Ascending aorta (tissue), 2 donors: ENCODE measurements at places on chromosomes 3 and 15. TPM values are rescaled to one million over a fixed set of nuclear protein-coding genes. Genes with fewer than 3 reads are reported as not detected.

Gene MUSTN1
- total RNA-seq, result 132 TPM

Gene CDHR4
- not detected for total RNA-seq

Gene CLCN2
- 31.2 TPM for total RNA-seq

Gene FBXL2
- total RNA-seq, result 33.4 TPM

Gene GP9
- not detected for total RNA-seq

Gene FSTL1
- 790 TPM for total RNA-seq

DNA sequence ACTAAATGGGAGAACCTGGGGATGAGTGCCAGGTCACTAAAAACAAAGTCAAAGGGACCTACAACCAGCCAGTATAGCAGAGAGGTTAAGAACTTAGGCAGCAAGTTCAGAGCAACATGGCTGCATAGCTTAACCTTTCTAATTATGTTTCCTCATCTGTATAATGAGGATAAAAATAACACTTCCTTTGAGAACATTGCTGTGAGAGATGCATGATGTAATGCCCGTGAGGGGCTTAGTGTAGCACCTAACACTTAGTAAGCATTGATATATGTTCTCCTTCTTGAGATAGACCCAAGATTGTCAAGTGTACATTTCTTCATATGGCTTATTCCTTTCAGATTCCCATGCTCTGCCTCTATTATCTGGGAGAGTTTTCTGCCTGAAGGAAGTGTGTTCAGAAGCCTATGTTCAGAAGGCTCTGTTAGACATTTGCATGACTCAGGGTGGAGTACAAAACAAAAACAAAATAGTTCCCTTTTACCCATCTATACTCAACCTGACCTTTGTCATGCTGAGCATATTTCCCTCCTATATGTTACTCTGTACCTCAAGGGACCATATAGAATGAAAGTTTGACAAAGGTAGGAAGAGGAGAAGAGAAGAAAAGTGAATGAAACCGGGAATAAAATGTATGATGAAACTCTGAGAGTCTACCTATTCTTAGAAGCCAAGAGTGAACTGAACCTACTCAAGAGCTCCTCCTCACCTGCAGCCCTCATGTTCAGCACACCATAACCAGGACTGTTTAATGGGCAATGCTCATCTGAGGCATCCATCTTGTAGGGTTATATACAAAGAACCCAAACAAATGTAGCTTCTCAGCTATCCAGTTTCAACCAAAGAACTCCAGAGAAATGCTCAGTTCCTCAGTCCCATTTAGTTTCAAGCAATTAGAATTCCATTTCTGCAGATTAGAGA, 70.7 kb upstream of the KCNMB2 start:
- H3K27me3 ChIP-seq, result no peaks in the 10 kb centered on the region
- H3K27ac ChIP-seq, result no peak overlapping the region
- no peak for DNase-seq

DNA sequence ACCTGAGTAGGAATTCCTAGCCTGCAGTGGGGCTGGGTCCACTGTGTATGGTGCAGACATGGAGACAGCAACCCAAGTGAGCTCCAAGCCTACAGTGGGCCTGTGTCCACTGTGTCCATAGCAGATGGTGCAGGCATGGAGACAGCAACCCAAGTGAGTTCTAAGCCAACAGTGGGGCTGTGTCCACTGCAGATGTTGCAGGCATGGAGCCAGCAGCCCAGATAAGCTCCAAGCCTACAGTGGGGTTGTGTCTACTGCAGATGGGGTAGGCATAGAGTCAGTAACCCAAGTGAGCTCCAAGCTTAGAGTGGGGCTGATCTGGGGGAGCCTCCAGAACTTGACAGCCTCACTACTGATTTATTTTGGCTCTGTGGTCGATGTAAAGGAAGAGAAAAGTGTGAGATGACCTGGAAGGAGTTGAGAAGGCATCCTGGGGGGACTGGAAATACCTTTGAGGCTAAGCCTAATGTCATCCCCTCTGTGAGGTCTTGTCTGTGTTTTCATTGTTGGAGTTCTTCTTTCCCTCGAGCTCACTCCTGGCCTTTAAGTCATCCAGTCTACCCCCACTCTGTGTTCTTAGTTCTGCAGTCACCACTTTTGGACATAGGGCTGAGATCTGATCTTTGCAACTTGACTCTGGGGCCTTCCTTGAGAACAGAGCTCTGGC, 22.4 kb upstream of the IL16 start:
- no peaks in the 10 kb centered on the region for H3K27me3 ChIP-seq
- H3K4me3 ChIP-seq, result no peak overlapping the region
- H3K4me1 ChIP-seq, result no peaks in the 10 kb centered on the region

DNA sequence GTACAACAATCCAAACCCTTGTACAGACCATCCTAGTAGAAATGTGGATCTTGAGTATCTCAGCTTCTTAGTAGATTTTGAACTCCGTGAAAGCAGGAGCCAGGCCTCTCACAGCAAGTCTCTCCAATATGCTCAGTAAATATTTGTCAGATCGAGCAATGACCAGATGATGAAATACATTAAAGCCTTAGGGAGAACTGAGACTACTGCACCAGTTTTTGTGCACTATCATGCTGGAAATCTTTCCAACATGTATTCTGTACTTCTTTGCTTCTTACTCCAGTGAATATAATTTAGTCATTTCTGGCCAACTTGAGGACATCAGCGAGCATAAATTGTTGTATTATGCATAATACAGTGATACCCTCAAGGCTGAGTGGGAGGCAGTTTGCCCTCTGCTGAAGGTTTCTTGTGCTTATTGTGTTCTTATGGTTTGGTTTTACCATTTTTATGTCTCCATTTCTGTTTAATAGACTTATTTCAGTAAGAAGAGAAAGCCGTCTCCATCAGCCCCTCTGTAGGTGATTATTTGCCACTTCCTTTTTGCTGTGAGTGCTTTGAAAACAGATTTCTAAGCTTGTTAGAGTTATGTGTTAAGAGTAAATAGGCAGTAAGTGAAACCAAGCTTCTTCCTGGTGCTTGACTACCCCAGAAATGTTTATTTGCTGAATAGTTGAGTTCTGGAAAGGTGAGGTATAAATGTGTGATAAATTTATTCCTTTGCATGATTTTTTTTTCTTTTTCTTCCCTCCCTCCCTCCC, 147.1 kb downstream of the PGPEP1L start:
- H3K27me3 ChIP-seq, result no peaks in the 10 kb centered on the region
- peaks cover 25% of the 10 kb centered on the region for H3K4me1 ChIP-seq
- H3K4me3 ChIP-seq, result no peak overlapping the region
- H3K36me3 ChIP-seq, result no peaks in the 10 kb centered on the region

DNA sequence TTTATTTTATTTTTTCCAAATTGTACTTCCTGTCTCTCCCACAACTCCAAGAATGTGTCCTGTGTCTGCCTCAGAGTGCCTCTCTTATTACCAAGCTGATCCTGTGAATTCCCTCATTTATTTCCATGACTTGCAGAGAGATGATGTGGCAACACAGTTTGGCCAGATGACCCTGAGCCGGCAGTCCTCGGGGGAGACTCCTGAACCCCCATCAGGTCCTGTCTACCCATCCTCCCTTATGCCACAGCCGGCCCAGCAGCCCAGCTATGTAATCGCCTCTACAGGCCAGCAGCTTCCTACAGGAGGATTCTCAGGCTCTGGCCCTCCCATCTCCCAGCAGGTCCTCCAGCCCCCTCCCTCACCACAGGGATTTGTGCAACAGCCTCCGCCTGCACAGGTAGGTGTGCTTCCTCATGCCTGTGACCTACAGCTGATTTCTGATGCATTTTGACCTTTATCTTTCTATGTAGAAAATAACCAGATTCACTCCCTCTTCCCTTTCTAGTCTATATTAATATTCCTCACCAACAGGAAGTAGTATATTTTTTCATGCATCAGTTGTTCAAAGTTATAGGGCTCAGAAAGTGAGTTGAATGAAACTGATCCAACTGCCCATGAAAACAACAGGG, 100.0 kb downstream of the ARPP21 start:
- no peaks in the 10 kb centered on the region for H3K4me1 ChIP-seq
- no peak overlapping the region for H3K27ac ChIP-seq
- H3K36me3 ChIP-seq, result no peaks in the 10 kb centered on the region

DNA sequence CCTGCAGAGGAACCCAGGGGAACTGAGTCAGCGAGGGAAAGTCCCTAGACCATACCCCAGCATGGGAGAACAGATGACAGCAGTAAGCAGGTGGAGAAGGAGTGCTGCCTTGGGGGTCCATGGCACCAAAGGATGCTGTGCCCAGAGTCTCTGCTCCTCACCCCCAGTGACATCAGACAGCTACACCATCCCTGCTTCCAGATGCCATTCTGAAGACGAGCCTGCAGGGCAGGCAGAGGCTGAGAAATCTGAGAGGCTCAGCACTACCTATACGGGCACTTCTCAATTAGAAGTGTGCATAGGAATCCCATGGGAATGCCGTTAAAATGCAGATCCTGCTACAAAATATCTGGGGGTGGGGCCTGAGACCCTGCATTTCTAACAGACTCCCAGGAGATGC, 211.3 kb upstream of the NSMCE3 start:
- no peak overlapping the region for H3K27ac ChIP-seq
- DNase-seq, result no peak
- H3K27me3 ChIP-seq, result no peaks in the 10 kb centered on the region
- no peaks in the 10 kb centered on the region for H3K36me3 ChIP-seq

DNA sequence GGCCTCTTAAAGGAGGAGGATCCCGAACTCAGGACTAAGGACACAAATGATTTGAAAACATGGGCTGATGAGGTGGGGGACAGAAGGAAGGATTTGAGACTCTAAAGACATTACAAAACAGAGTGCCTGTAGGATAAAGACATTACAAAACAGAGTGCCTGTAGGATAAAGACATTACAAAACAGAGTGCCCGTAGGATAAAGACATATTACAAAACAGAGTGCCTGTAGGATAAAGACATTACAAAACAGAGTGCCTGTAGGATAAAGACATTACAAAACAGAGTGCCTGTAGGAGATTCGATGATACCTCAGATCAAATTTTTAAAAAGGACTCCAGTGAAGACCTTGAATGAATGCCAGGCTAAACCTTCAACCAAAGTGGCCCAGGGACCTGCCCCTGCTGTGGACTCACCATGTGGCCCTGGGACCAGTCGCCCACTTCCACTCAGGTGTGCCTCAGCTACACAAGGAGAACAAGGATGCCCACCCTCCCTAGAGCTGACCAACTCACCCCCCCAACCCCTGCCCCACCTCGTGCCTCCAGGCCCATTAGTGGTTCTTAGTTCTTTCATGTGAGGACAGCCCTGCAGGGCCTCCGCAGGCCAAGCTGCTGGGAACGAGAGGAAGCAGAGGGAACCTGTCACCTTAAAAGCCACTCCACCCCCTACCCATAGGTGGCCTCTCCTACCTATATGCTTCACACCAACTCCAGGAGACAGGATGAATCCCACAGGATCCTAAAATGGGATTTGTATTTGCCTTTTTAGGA, 59.8 kb downstream of the SH3BP5 start:
- no peaks in the 10 kb centered on the region for H3K27me3 ChIP-seq
- H3K4me1 ChIP-seq, result no peaks in the 10 kb centered on the region
- DNase-seq, result peak; percentile 60
- no peak overlapping the region for H3K4me3 ChIP-seq

DNA sequence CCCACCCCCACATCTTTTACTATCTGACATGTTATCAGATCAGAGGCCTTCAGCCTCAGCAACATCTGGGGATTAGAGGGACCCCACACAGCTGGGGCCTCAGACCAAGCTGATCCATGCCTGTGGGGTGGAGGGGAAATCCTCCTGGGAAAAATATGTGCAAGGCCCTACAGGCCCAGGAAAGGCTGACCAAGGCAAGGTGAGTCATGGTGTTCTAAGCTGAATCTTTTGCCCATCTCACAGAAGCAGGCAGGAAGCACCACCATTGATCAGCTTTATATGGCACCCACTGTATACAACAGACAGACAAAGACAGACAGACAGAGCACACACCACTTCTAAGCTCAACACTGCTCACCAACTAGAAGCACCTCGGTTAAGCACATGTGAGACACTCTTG, 12.4 kb upstream of the PARP6 start:
- H3K27me3 ChIP-seq, result no peaks in the 10 kb centered on the region
- no peak overlapping the region for H3K4me3 ChIP-seq
- no peak for DNase-seq
- no peak overlapping the region for H3K27ac ChIP-seq
- no peaks in the 10 kb centered on the region for H3K4me1 ChIP-seq
- no peaks in the 10 kb centered on the region for H3K36me3 ChIP-seq

- no peaks in the 10 kb centered on the region for H3K4me1 ChIP-seq
- DNase-seq, result no peak
- H3K27ac ChIP-seq, result no peak overlapping the region
- peaks cover 2% of the 10 kb centered on the region for H3K36me3 ChIP-seq
Measured at GRCh38 chr3:14822670-14823390, 4.1 kb downstream of the FGD5 start.

- peaks cover under 1% of the 10 kb centered on the region for H3K36me3 ChIP-seq
- H3K4me3 ChIP-seq, result no peak overlapping the region
- peaks cover 68% of the 10 kb centered on the region for H3K4me1 ChIP-seq
- no peaks in the 10 kb centered on the region for H3K27me3 ChIP-seq
- DNase-seq, result no peak
Measured at GRCh38 chr15:65091946-65092770, 15.6 kb downstream of the KBTBD13 start.

GRCh38 chr3:160130071-160130470, 95.2 kb upstream of the C3orf80 start:
- no peaks in the 10 kb centered on the region for H3K4me1 ChIP-seq
- DNase-seq, result no peak
- no peaks in the 10 kb centered on the region for H3K27me3 ChIP-seq
- no peak overlapping the region for H3K27ac ChIP-seq
- H3K36me3 ChIP-seq, result no peaks in the 10 kb centered on the region

- H3K36me3 ChIP-seq, result no peaks in the 10 kb centered on the region
- DNase-seq, result no peak
- H3K27me3 ChIP-seq, result no peaks in the 10 kb centered on the region
- H3K4me1 ChIP-seq, result peaks cover 3% of the 10 kb centered on the region
- no peak overlapping the region for H3K27ac ChIP-seq
- no peak overlapping the region for H3K4me3 ChIP-seq
Measured at GRCh38 chr15:41605566-41605965, 46.6 kb downstream of the TYRO3 start.

DNA sequence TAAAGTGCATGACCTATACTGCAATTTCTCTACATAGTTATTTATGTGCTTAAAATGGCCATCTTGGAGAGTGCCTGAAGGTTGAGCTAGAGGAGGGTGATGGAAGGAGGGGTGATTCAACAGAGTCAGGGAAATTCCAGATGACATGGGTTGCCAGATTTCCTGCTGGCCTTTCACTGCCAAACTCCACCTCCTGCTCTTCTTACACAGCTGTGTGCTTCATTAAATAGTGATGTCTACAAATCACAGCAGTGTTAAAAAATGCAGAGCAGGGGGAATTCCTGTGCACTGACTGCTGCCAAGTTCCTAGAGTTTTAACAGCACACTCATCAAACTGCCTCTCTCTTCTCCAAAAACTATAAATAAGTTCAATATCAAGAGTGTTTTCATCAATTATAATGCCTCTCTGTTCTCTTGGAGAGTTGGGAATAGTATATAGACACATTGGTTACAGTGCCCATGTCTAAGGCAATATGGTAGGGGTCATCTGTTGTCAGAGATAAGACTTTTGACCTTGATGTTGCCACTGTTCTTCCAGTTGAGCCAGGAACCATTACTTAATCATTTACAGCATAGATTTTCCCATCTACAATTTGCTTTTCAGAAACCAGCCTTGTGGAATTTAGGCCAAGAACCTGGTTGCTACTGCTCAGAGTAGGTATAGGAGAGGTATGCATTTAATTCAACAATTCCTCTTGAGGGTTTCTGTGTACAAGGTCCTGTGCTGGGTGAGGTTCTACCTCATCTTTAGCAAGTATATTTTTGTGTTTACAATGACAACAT, 79.6 kb downstream of the TP63 start:
- H3K27me3 ChIP-seq, result no peaks in the 10 kb centered on the region
- no peak for DNase-seq
- H3K4me3 ChIP-seq, result no peak overlapping the region
- H3K36me3 ChIP-seq, result no peaks in the 10 kb centered on the region
- H3K4me1 ChIP-seq, result no peaks in the 10 kb centered on the region
- H3K27ac ChIP-seq, result no peak overlapping the region
